Activated naive CD4-positive, alpha-beta T cell treated with anti-CD3 and anti-CD28 coated beads for 36 hours (primary cell): ENCODE measurements at places on chromosomes 2 and 18.

- DNase-seq, result peak; percentile 22
These were observed 1.3 kb downstream of the SP9 start for GRCh38 chr2:174335988-174336500.

DNA sequence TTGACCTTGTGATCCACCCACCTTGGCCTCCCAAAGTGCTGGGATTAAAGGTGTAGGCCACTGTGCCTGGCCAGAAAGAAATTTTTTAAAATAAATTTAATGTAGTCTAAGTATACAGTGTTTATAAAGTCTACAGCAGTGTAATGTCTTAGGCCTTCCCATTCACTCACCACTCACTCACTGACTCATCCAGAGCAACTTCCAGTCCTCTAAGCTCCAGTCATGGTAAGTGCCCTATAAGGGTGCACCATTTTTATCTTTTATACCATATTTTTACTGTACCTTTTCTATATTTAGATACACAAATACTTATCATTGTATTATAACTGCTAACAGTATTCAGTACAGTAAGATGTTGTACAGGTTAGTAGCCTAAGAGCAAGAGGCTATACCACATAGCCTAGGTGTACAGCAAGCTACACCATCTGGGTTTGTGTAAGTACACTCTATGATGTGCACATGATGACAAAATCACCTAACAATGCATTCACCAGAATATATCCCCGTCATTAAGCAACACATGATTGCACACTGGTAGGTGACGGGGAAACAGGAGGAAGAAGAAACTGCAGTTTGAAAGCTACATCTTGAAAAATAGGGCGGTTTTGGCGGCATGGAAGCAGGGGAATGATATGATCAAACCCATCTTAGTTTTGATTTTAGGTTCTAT is 105.1 kb upstream of the ITGB6 start:
- no peak for DNase-seq

- peak; percentile 68 for DNase-seq
These were observed at the start of gene PSMA8 for GRCh38 chr18:26133652-26134051. Gene PSMA8 (plus strand): TSS chr18:26133869. CDS start chr18:26133966, 97 bp downstream.

- DNase-seq, result no peak
These were observed 815.7 kb downstream of the ERBB4 start for GRCh38 chr2:211722928-211723327.

DNA sequence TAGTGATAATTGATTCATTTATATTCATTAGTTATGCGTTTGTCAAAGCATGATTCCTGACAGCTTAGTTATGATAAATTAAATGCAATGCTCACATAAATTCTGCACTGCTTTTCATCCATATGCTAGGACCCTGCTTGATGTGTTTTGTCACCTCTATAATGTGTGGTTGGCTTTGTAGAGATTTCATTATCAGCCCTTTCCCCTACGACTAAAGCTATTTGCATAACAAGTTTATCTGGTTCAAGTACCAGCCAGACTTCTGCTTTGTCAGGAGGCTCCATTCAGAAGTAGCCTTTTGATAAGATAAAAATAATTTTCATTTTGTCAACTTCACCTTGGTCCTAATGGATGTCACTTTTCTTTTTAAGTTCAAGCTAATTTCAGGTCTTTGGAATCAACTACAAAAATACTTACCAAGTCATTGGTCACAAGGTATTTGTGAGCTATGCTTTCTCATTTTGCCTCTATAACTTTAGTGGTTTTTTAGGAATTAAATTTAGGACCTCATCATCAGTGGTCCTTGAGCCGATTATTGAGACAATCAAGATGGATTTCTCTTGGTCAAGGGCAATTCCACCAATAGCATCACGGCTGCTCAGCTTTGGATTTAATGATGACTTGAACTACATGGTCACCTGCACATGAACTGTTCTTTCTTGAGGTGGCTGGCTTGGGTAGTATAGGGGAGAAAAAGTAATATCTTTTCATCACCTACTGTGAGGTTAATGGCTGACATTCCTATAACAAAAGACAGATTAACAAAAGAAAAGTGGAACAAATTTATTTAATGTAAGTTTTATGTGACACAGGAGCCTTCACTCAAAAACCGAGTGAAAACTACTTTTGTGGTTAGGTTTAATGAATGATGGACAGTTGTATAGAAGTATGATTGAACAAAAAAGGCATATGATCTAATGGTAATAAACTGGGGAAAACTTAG is 162.1 kb downstream of the MYO3B start:
- DNase-seq, result no peak

GRCh38 chr2:26914659-26915310 is 55.7 kb upstream of the MAPRE3 start:
- DNase-seq, result no peak

DNA sequence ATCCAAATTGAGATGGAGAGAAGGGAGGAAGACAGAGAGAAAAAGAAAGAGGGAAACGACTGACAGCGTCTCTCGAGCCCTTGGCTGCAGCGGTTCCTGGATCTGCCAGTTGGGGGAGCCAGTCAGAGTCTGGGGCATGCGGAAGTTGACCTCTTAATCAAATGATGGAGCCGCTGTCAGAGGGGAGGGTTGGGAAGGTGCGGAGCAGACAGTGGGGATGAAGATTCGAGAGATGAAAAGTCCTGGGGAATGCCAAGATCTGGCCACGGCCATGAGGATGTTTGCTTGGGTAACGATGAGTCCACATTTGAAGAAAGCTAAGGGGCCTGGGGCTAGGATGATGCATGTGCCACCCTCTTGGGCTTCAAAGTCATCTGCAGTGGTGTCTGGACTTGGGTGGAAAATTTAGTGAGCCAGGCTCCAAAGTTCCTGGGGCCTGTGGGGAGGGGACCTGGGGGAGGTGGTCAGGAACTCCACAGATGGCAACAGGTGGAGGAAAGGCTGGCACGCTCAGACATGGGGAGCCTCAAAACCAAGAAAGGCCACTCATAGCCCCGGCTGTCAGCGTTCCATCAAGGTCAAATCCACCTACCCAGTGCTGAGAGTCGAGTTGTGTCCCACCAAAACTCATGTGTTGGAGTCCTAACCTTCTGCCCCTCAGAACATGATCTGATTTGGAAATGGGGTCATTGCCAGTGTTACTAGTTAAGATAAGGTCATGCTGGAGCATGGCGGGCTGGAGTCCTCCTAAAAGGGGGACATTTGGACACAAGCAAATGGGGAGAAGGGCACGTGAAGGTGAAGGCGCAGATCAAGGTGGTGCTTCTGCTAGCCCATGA is 200.1 kb downstream of the NDUFA10 start:
- no peak for DNase-seq

GRCh38 chr2:71804281-71804751 is 343.3 kb downstream of the CYP26B1 start:
- no peak for DNase-seq

DNA sequence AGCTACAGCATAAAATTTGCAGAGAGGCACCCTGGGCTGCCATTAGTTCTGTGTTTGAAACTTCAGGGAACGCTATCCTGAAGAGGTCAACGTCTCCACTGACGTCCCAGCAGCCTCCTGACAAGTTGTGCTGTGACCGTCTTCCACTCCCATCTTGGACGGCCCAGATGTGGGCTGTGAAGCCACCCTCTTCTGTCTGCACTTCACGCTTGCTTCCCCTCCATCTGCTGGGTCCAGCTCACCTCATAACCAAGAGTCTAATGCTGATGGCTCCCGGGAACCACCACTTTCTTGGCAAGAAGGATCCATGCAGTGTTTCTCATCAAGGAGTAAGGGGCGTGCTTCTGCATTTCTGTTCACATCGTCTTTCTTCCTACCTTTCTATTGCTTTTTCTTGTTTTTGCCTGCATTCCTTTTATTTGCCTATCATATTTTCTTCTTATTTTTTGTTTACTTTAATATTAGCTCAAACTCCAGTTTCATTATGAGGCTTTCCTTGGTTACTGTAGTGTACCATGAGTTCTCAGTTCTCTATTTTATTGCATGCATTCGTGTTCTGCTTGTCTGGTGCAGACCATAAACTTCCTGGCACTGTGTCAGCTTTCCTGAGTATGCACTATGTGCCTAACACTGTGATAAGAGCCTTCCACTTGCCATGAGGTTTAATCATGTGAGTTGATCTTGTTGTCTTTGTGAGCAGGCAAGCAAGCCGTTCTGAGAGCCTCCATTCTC is 631.8 kb upstream of the RAB6C start:
- DNase-seq, result no peak

- DNase-seq, result peak; percentile 68
These were observed 848 bp downstream of the TMSB10 start for GRCh38 chr2:84906108-84906899.

DNA sequence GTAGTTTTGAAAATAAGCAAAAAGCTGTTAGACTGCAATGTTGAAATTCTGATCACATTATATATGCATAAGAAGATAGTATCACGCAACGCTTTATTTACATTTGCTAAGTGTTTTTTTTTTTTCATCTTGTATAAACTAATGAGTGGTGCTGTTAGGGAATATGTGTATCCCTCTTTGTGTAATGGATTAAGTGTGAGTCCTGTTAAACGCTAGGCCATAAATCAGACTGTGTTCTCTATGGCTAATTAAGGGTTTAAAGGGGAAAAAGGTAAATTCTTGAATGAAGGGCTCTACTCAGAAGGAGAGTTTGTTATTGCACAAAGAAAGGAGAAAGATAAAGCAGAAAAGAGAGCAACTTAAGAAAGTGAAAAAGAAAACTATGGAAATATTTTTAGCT is 4.8 kb upstream of the ASXL3 start:
- no peak for DNase-seq

GRCh38 chr2:132651115-132652045 is 18.6 kb downstream of the LYPD1 start:
- DNase-seq, result no peak

- no peak for DNase-seq
These were observed 175.7 kb upstream of the HAAO start for GRCh38 chr2:42967959-42968674.

DNA sequence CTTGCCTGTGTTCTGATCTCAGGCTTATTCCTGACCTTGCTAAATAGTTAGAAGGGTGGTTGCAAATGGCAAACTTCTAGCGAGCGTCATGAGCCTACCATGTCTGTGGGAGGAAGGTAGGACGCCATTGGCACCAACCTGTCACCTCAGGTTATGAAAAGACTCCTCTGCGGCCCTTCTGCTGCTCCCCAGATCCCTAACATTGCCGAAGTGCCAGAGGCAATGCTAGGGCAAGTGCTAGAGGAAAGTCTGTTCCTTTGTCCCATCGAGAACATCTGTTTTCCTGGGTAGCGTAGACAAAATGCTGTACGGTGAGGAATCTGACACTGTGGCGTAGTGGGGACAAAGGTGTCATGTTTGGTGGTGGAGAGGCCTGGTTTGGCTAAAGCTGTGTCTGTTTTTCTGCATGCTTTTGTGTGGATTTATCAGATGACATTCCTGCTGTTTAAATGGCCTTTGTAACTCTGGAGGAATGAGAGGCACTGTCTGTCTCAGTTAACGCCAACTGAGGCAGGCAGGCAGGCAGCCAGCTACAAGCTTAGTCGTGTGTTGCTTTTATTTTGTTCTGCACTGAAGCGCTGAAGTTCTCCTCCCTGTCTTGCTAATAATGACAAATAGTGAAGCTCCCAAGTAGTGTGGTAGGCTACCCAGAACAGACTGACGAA is 94.1 kb downstream of the PRPF40A start:
- no peak for DNase-seq

- no peak for DNase-seq
These were observed 23.3 kb downstream of the OTOF start for GRCh38 chr2:26454561-26455001.

GRCh38 chr2:17181051-17181752 is 337.0 kb downstream of the RAD51AP2 start:
- DNase-seq, result no peak

DNA sequence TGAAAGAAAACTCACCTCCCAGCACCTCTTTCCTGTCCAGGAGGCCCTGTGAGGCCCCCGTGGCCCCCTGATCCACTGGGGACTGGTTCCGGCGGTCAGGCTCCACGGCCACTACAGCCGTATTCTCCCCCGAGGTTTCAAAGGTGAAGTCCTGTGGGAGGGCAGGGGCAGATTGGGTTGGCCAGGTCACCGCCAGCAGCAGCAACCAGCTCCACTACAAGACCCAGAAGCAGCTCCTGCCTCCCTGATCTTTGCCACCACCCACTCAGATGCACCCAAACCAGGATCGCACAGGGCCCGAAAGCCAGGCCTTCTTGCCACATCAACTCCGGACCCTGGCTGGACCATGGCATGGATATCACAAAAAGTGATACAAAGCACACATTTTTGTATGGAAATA is 21.9 kb downstream of the SDC1 start:
- DNase-seq, result no peak

DNA sequence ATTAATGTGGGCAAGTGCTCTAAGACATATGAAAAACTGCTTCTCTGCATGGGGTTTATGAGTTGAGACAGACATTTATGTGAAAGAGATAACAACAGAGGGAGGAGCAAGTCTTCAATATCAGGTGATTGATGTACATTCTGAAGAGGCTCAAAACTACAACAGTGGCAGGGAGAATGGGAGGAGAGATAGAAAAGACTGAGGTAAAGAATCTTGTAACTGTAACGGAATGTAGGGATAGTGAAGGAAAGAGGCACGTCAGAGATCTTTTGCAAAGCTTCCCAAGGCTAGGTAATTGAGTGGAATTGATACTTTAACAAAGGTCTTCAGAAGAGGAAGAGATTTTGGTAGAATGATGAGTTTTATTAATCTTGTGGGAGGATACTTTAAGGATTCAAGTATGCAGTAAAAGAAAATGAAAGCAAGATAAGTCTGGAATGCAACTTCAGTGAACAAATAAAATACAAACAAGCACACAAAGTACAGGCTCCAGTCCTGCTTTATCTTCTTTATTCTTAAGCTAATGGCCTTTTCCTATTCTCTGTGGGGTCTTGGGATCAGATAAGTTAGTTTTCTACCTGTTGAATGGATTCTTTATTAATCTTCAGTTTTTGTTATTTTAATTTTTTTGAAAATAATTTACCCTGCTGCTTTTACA is 15.0 kb downstream of the SMAD4 start:
- DNase-seq, result no peak

- no peak for DNase-seq
These were observed 521.0 kb downstream of the PLCL1 start for GRCh38 chr2:198325359-198325758.

DNA sequence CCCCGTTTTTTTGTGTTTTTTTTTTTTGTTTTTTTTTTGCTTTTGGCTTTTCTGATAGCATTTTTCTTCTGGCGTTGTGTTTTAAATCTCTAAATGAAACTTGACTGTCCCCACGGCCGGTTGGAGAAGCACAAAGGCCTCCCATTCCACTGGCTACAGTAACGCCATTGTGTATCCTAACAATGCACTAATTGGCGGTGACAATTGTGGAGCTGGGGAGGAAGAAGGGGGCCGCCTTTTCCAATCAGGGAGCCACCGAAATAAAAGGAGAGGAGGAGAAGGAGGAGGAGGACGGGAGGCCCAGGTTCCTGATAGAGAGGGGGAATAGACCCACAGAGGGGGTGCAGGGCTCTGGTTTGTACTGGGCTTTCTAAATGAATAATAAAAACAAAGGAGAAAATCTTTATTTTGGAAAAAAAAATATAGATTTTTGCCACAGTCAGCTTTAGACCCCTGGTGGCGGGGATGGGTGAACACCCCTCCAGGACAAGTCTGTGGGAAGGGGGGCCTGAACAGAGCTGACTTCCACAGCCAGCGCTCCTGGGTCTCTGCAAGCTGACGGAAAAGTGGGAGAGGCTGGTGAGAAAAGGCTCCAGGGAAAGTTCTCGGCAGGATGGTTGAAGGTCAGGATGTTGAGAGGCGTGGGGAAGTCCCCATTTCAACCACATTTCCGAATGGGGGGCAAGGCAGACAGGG is 43.7 kb upstream of the FZD5 start:
- no peak for DNase-seq

- no peak for DNase-seq
These were observed 130.3 kb upstream of the CTAGE1 start for GRCh38 chr18:22547807-22548561.

- DNase-seq, result no peak
These were observed 93.3 kb downstream of the MAP4K4 start for GRCh38 chr2:101790857-101791256.
